ENCODE measurements at places on chromosomes 11 and 22. TPM values are rescaled to one million over a fixed set of nuclear protein-coding genes. Genes with fewer than 3 reads are reported as not detected.

SPTY2D1 gene
- 19.3 TPM for total RNA-seq

OR2AG2 gene
- total RNA-seq = not detected

GLB1L2 gene
- total RNA-seq = 0.17 TPM

MAP6 gene
- 0.51 TPM for total RNA-seq

GSTT2B gene
- 1.4 TPM for total RNA-seq

CAPN5 gene
- 8.5 TPM for total RNA-seq

PRDX5 gene
- total RNA-seq = 129 TPM

VSIG2 gene
- 0.51 TPM for total RNA-seq

PNPLA5 gene
- total RNA-seq = not detected

NAALAD2 gene
- total RNA-seq = 0.33 TPM

THAP7 gene
- total RNA-seq = 13.8 TPM

ESAM gene
- 84.4 TPM for total RNA-seq

RIMBP3C gene
- 0.09 TPM for total RNA-seq

CDKN1C gene
- 37.2 TPM for total RNA-seq

RASSF10 gene
- 5.1 TPM for total RNA-seq

ADM gene
- 569 TPM for total RNA-seq

LARGE1 gene
- total RNA-seq = 7.2 TPM

RFPL2 gene
- total RNA-seq = not detected

CNTN5 gene
- not detected for total RNA-seq

APOL6 gene
- 14.6 TPM for total RNA-seq

GDPD5 gene
- 40.7 TPM for total RNA-seq

TRIM51 gene
- not detected for total RNA-seq

BRSK2 gene
- 0.51 TPM for total RNA-seq

CHRM4 gene
- total RNA-seq = 0.17 TPM

AQP11 gene
- 0.68 TPM for total RNA-seq

GCAT gene
- total RNA-seq = 24.5 TPM

LINC01488 gene
- not detected for total RNA-seq

CPT1B gene
- total RNA-seq = 7.5 TPM

POLDIP3 gene
- 27.9 TPM for total RNA-seq

RIMBP3B gene
- 0.09 TPM for total RNA-seq

KCNK7 gene
- total RNA-seq = 0.14 TPM

MMP13 gene
- total RNA-seq = not detected

APOA5 gene
- not detected for total RNA-seq

TSSK2 gene
- total RNA-seq = not detected

TSPAN32 gene
- total RNA-seq = not detected

GTSE1 gene
- 2.7 TPM for total RNA-seq

CSNK2A3 gene
- 7.1 TPM for total RNA-seq

GRM5 gene
- total RNA-seq = under 0.01 TPM

KCNJ4 gene
- total RNA-seq = not detected

PNPLA3 gene
- 2.7 TPM for total RNA-seq

CDC42EP1 gene
- 22.6 TPM for total RNA-seq

Data from dermis blood vessel endothelial cell (primary cell).